Astrocyte (in vitro differentiated cells and primary cell): ENCODE measurements at places on chromosomes 6 and 20. TPM values are rescaled to one million over a fixed set of nuclear protein-coding genes. Genes with fewer than 3 reads are reported as not detected.

GRCh38 chr6:136685540-136686108, 106.7 kb downstream of the MAP3K5 start:
- peak; percentile 20 for DNase-seq

OR2H1 gene
- total RNA-seq, result not detected in 2 replicates

GRCh38 chr6:144160431-144161005, 10.2 kb downstream of the STX11 start:
- no peak for DNase-seq

DNA sequence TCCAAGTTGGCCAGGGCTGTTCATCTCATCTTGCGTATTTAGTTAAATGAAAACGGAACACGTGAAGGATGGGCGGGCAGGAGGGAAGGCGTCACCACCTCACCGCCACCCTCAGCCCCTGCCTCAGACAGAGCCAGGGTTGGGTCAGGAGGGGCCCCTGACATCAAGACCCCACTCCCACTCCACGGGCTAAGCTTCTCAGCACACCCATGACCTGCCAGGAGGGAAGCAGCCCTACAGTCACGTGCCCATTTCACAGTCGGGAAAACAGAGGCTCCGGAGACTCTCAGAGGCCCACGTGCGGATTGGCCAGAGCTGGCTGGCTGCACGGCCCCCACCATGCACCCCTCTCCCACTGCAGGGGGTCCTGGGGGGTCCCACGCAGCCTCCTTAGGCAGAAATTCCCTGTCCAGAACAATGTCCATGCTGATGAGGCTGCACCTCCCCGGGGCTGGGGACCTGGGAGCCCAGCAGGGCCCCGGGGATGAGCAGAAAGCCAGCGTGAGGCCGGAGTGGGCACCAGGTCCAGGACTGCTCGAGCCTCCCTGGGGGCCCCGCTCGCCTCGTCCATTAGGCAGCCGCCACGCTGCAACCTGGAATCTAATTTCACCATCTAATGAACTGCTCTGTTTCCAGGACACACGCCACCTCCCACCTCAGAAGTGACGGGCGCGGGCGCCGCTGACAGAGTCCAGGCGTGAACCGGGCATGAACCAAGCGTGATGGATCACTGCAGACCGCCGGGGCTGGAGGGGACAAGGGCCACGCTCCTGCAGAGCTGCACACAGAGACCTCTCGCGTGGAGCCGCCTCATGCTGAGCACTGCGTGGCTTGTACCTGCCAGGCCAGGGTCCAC, 15.8 kb downstream of the KCNQ2 start:
- DNase-seq, result no peak

MTFR2 gene
- 1.3 and 1.8 TPM in 2 replicates for total RNA-seq

ULBP3 gene
- total RNA-seq, result 14.7 and 17.4 TPM in 2 replicates

GRCh38 chr6:104885518-104886043, 25.9 kb upstream of the HACE1 start:
- DNase-seq, result no peak

DNA sequence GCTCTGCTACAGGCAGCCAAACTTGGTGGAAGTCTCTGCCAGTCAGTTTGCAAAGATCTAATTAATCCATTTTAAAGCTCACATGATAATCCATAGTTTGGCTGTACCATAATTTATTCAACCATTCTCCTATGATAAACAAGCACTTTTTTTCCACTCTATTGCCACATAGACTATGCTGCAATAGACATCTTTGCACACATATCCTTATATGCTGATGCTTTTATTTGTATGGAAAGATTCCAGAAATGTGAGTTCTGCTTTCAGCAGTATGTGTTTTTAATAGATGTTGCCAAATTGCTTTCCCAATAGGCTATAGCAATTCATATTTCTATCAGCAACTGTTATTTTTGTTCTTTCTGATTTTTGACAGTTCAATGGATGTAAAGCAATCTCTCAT, 628.0 kb downstream of the KIF16B start:
- DNase-seq, result no peak

DNA sequence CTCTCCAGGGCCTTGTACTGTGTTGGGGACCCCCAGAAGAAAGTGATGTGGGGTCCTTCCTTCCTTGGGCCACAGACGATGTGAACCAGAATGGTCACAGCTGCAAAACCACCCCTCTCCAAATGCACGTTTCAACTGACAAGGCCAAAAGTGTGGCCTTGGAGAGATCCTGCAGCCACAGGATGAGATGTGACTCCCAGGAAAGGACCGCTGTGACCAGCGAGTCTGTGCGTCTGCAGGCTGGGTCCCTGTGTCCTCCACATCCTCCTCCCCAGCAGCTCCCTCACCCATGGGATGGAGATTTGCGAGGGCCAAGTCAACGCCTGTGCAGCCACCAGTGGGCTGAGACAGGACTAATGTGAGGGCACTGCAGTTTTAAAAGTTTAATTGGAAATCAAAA, 247.0 kb downstream of the ERMARD start:
- no peak for DNase-seq

GRCh38 chr6:102662851-102663250, 1269.3 kb downstream of the GRIK2 start:
- no peak for DNase-seq

DNA sequence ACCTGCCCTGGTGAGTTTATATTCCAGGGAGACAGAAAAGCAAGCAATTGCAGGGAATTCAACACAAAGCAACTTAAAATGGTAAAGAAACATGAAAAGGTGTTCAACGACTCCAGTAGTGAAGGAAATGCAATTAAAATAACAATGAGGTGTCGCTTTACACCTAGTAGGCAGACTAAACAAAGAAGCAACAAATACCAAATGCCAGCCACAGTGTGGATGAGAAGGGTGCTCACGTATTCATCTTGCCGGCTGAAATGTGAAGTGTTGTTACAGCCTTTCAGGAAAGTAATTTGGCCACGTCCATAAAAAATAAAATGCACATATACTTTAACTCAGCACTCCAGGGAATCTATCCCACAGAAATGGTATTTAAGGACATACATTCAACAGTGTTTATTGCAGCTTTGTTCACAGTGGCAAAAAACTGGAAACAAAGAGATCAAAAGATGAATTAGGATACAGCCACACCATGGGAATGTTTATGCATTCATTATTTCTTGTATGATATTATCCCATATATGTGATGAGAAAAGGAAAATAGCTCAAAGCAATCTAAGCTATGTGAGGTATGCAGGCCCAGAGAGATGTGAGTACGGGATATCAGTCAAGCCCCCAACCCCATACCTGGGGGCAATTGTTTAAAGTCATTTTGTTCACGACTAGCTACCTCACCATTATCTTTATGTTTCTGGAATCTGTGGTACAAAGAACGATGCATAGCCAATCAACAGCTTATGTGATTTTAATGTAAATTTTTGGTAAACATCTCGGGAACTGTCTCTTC, 266.0 kb upstream of the SOX4 start:
- no peak for DNase-seq

- DNase-seq, result no peak
These were observed 34.2 kb downstream of the PKIG start for GRCh38 chr20:44616604-44616964.

- no peak for DNase-seq
These were observed 36.3 kb upstream of the SLCO4A1 start for GRCh38 chr20:62606016-62606415.

DNA sequence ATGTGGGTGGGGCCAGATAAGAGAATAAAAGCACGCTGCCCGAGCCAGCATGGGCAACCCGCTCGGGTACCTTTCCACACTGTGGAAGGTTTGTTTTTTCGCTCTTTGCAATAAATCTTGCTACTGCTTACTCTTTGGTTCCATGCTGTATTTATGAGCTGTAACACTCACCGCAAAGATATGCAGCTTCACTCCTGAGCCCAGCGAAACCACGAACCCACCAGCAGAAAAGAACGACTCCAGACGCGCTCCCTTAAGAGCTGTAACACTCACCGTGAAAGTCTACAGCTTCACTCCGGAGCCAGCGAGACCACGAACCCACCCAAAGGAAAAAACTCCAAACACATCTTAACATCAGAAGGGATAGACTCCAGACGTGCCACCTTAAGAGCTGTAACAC, 76.7 kb downstream of the TFAP2A start:
- DNase-seq, result peak; percentile 22

DNA sequence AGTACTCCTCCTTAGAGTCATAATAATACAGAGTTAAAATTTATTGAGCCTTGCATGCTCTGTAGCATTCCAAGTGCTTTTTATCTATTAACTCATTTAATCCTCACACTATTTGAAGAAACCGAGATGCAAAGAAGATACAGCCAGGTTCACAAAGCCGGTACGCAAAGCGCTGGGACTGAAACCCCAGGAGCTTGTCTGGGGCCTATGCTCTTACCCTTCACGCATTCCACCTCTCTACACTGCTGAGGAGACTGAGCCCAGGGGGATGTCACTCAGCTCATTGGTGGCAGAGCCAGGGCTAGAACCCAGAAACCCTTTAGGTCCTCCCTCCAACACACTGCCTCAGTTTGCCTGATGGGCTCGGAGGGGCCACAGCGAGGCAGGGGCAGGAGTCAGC, 19.7 kb upstream of the MRPS18A start:
- DNase-seq, result no peak

CCM2L gene
- 0.11 TPM in 1 of 2 replicates, not detected in the other for total RNA-seq

DNA sequence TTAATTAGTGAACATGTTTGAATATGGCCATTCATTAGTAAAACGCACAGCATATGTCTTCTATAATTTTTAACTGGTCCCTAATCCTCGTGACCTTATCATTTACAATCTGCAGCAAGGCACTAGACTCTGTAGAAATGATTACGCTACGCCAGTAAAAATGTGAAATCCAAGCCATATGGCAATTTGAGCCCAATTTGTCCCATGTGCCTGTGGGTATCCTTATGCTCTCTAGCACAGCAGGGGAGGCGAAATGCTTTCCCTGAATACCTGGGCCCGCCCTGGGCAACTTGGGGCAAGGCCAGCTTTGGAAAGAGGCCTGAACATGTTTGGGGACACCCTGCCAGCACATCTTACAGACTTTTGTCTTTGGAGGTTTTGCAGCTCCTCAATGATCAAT, 122.7 kb upstream of the AGPAT4 start:
- DNase-seq, result no peak

DNA sequence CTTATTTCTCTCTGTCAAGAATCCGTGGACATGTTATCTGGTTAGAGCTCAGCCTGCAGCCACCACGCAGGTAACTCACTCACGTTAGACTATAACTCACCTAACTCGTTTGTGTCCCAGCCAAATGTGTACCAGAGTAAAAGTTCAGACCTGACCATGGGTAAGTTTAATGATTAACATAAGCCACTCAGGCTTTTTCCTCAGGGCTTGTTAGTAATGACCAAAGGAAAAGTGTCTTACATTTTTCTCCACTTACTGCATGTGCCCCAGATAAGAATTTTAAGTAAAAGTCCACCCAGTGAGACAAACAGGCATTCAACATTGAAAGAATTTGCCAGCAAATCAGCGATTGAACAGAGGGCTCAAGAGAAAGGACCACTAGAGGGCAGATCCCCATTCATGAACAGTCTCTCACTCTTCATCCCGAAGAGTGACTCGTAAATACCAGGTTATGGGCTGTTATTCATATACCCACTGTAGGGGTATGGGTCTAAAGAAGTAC, at the start of gene PKHD1:
PKHD1 (minus strand) TSS at position 116 of the 502 bp plus-strand sequence. CDS start 2,680 bp downstream, outside the sequence.
- DNase-seq, result no peak

TREML2 gene
- total RNA-seq, result not detected in 2 replicates

RHAG gene
- not detected in 2 replicates for total RNA-seq

- DNase-seq, result no peak
These were observed 147.7 kb downstream of the BTBD9 start for GRCh38 chr6:38492031-38492430.

GRCh38 chr6:84653027-84653551, 111.3 kb downstream of the TBX18 start:
- no peak for DNase-seq

PERP gene
- 36.4 and 43.1 TPM in 2 replicates for total RNA-seq

- DNase-seq, result no peak
These were observed 59.5 kb downstream of the PLEKHG1 start for GRCh38 chr6:150659046-150659763.

- DNase-seq, result peak; percentile 4
These were observed 25.1 kb upstream of the TRIM26 start for GRCh38 chr6:30238178-30238795.

GRCh38 chr6:48733581-48733980, 622.6 kb upstream of the PTCHD4 start:
- no peak for DNase-seq

DNA sequence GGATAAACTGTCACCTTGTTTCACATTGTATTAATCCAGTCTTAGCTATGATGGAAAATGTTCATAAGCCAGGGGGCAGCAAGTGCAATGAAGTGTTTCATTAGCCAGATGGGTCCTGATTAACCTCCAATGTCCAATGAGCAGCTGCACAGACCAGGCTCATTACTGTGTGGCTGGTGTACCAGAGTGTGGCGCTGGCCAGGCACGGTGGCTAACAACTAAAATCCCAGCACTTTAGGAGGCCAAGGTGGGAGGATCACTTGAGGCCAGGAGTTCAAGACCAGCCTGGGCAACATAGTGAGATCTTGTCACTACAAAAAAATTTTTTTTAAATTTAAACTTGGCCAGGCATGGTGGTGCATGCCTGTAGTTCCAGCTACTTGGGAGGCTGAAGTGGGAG, 201.7 kb upstream of the FOXQ1 start:
- no peak for DNase-seq

C6orf58 gene
- total RNA-seq, result not detected in 2 replicates

NUP153 gene
- 44.8 and 51.6 TPM in 2 replicates for total RNA-seq

DNA sequence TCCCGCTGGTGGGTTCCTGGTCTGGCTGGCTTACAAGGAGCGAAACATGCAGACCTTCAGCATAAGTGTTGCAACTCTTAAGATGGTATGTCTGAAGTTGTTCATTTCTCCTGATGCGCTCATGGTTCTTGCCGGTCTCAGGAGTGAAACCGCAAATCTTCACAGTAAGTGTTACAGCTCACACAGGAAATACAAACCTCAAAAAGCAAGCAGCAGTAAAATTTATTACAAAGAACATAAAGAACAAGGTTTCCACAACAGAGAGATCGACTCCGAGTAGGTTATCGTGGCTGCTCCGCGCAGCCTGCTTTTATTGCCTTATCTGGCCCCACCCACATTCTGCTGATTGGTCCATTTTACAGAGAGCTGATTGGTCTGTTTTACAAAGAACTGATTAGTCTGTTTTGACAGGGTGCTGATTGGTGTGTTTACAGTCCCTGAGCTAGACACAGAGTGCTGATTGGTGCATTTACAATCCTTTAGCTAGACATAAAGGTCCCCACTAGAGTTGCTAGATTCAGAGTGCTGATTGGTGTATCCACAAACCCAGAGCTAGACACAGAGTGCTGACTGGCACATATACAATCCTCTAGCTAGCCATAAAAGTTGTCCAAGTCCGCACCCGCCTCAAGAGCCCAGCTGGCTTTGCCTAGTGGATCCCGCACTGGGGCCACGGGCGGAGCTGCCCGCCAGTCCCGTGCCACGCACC, 39.2 kb downstream of the TRIM27 start:
- no peak for DNase-seq

RGS17 gene
- 3.4 and 3.7 TPM in 2 replicates for total RNA-seq

PDYN gene
- total RNA-seq, result not detected in 2 replicates

- DNase-seq, result no peak
These were observed 981.0 kb upstream of the CITED2 start for GRCh38 chr6:140355476-140355875.

OOEP gene
- total RNA-seq, result not detected in 2 replicates

GRCh38 chr20:63587776-63588591, 13.9 kb upstream of the HELZ2 start:
- no peak for DNase-seq
